Activated T-helper 2 cell treated with anti-CD3 and anti-CD28 coated beads, Interferon-gamma antibody, Interleukin-2, Interleukin-4, amounts not matched to agents 10 μg/mL and 5 μg/mL and 100 μg/mL, durations not matched to agents 14 hours and 24 hours and 36 hours (primary cell): ENCODE measurements at places on chromosomes 6 and 20.

DNA sequence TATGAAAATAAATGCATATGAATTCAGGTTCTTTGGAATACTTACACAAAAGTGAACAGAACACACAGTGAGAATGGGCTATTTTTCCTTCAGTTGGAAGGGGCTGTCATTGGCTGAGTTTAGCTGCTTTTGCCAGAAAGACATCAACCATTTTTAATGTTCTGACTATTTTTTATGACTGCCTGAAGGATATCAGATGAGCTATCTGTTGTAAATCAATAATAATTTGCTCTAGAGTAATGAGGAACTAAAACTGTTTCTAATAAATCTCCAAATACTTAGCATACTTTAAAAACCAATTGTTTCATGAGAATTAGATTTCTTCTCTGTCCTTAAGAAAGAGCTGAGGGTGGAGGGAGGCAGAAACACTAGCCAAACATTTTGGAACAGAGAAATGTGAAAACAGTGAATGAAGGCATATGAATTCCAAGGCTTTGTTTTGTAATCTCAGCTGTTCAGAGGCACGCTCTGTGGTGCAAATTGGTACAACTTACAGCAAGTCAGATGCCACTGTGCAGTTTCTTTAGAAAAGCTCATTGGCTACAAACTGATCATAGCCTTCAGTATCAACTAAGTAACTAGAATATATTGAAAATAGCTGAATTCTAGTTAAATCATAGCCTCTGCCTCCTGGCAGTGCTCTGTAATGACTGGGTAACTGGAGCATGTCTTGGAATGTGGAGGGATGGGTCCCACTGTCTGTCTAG, 228.9 kb upstream of the JAG1 start:
- no peak overlapping the region for H3K4me3 ChIP-seq
- H3K4me1 ChIP-seq: no peaks in the 10 kb centered on the region
- H3K27me3 ChIP-seq: no peaks in the 10 kb centered on the region
- no peaks in the 10 kb centered on the region for H3K36me3 ChIP-seq
- DNase-seq: no peak
- H3K27ac ChIP-seq: no peak overlapping the region

- no peak overlapping the region for H3K4me3 ChIP-seq
- DNase-seq: no peak
- no peaks in the 10 kb centered on the region for H3K36me3 ChIP-seq
- no peaks in the 10 kb centered on the region for H3K4me1 ChIP-seq
These were observed 15.3 kb downstream of the RSPO4 start for GRCh38 chr20:986733-987355.

DNA sequence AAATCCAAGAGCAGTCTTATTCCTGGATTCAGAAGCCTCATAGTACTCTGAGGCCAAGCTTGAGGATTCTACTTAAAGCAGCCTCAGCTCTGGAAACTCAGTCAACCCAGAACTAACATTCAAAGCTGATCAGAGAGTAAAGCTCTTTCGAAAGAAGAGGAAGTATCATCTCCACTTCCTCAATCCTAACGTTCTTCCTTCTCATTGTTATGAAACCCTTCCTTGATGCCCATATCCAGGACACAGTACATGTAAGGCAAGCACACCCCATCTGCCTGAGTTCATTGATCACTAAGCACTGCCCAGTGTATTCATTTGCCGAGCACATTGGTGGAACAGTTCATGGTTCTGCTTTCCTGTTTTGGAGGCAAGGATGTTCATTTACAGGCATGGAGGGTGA, at the start of gene IPCEF1:
Gene IPCEF1 (minus strand): TSS at position 114 of the 400 bp plus-strand sequence. CDS start 90,856 bp downstream, outside the sequence.
- H3K4me1 ChIP-seq: peaks cover 25% of the 10 kb centered on the region
- DNase-seq: no peak
- H3K4me3 ChIP-seq: no peak within 1 kb of the TSS
- no peaks in the 10 kb centered on the region for H3K36me3 ChIP-seq
- H3K27ac ChIP-seq: no peak within 1 kb of the TSS
- peaks cover 50% of the 10 kb centered on the region for H3K27me3 ChIP-seq

DNA sequence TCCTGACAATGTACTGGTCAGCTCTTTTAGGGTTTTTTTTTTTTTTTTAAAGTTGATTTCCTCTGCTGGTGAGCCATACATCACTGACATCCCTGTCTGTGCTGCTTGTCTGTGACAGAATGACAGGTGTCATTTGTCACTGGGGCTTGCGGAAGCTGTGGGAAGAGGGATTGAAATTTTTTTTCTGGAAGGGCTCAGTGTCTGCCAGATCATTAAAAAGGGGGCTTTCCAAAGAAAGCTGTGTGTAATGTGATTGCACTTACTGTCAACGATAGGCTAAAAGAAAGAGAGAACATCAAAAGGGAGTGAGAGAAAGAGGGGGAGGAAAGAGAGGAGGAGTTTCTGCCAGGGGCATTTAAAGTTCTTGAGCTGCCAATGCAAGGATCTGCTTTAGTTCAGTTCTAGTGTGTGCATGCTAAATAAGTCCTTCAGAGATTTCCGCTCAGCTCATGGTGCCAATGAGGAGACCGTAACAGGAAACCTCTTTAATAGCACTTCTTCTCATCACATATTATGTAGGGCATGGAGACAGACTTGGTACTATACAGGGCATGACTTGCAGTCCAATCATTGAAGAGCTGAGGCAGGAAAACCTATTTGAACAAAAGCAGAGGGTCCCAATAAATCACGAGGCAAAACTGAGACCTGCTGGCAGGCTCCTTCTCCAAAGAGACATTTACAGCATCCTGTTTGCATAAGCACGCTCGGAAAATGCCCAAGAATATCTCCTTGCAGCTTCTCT, 177.2 kb downstream of the TSHZ2 start:
- peaks cover 27% of the 10 kb centered on the region for H3K4me1 ChIP-seq
- no peak overlapping the region for H3K4me3 ChIP-seq
- H3K27ac ChIP-seq: no peak overlapping the region
- H3K27me3 ChIP-seq: peaks cover 5% of the 10 kb centered on the region
- no peak for DNase-seq
